Stimulated activated CD8-positive, alpha-beta memory T cell treated with anti-CD3 and anti-CD28 coated beads, Interleukin-4, amount 100 ng/mL, for 1 hour (primary cell): ENCODE measurements at places on chromosomes 6 and 20.
A peak's percentile ranks its signal among the peaks of the same experiment; 100 is the strongest.

GRCh38 chr20:3173610-3174441 lies 477 bp upstream of the LZTS3 start:
- DNase-seq = peak; percentile 80

DNA sequence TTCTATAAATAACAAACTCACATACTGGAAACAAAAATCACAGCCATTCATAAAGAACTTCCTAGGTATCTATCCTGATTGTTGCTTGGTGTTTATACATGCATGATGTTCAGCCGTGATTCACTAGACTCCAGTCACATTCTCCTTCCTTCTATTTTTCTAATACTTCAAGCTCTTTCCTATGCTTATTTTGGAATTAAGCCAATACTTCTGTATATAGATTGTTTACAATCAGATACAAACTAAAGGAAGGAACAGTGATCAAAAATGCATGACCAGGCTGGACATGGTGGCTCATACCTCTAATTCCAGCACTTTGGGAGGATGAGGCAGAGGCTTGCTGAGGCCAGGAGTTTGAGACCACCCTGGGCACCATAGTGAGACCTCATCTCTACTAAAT lies 377.5 kb upstream of the IRAK1BP1 start:
- DNase-seq = no peak

GRCh38 chr6:4135665-4136353 lies 434 bp upstream of the ECI2 start:
- DNase-seq = peak; percentile 83

DNA sequence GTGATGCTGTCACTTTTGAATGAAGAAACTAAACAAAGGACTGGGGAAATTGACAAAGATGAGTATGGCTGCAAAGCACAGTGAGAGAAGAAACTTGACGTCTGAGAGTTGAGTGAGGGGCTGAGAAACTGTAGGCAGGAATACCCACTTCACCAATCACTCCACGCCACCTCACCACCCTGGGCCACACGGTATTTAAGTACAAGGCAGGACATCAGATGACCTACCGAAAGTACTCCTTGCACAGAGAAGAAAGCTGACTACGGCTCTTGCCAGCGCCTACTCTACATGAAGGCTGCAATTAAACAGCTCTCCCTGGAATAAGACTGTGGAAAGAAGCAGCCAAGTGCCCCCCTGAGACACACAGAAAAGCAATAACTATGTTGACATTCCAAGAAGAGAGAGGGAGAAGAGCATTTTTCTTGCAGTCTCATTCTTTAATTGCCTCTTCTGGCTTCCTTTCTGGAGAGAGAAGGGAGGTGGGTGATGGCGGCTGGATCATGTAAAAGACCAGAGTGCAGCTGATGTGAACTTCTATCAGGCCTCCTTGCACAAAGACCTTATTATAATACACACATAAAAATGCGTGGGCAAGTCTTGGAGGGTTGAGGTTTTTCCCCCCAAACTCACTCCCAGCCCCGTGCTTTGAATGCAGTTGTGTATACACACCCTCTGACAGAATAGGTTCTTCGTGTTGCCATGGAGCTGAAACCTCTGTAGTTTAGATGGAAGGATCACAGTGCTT lies 44.6 kb downstream of the HIVEP2 start:
- no peak for DNase-seq

GRCh38 chr6:152723398-152723797 lies 25.7 kb downstream of the MYCT1 start:
- DNase-seq = no peak

GRCh38 chr6:34049395-34050342 lies 96.2 kb downstream of the GRM4 start:
- DNase-seq = no peak

GRCh38 chr6:44787254-44787834 lies 399.8 kb downstream of the CDC5L start:
- DNase-seq = no peak

- DNase-seq = no peak
Measured at GRCh38 chr6:147078106-147078505, 126.1 kb upstream of the STXBP5 start.

DNA sequence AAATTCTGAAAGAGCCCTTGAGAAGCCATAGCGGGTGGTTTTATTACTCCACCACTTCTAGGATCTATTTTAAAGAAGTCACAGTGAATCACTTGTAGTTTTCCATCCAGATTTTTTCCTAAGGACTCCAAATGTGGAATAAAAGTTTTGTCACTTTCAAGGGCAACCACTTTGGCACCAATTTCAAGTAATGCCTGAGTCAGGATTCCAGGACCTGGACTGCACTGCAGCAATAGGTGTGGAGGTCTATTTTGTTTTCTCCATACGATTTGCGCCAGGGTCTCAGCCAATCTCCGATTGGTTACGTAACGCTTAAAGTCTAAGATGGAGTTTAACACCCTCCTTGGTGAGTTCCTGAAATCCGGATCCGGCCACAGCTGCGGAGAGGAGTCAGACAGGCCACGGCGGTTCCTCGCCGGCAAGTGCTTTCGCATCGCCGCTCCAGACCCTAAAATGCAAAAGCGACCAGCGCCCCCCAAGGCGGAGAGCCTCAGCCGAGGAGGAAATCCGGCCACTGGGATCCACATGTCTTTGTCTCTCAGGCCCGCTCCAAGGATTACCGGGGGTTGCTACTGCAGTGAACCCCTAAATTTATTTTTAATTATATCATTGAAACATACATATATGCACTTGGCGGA lies 18.6 kb upstream of the PPP1R3G start:
- DNase-seq = no peak

- DNase-seq = no peak
Measured at GRCh38 chr20:41268917-41269652, 48.4 kb downstream of the ZHX3 start.

- DNase-seq = no peak
Measured at GRCh38 chr6:158480989-158481388, 78.9 kb upstream of the TMEM181 start.

GRCh38 chr6:166624275-166624674 lies 2.8 kb downstream of the RPS6KA2 start:
- DNase-seq = no peak

DNA sequence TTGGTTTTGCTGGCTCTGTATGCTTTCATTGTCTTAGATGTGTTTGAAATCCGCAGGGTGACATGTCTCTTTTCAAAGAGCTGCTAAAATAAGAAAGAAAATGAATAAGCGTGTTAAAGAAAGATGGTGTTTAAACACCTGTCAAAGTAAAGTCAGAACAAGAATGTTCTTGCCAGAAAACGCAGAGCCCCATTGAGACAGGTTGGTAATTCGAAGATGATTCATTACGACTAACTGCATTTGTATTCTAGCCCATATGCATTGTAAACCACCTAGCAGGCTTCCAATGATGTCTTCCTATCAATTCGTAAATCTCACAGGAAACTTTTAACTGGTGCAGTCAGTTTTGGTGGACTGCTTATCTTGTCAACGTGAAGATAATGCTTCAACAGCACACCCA lies 16.8 kb downstream of the PHACTR2 start:
- DNase-seq = no peak

DNA sequence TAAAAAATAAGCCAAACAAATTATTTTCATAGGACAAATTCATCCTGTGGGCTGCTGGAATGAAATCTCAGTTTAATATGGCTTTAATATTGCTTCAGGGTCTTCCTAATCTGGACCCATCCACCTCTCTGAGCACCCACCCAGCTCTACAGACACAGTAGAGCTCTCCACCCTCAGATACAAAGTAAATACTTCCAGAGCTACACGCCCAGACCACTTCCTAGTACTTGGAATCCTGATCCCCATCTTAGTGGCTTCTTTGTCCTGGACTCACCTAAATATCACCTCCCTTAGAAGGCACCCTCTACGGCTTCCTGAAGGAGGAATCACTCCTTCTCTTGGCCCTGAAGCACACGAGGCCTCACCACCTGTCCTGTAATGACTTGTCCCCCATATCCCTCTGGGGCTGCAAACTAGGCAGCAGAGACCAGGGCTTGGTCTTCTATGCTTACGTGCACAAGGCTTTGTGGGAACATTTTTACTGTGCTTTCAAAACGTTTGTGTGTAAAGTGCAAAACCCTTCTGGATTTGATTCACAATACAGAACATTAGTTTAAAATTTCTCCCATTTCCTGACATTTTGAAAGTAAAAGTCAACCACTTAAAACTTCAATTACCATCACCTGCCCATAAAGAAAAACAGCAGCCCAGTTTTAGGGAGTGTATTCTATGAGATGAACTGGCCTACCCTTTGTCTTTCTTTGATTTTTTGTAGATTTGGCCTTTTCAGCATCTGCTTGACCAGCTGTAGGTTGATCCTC lies 2.4 kb downstream of the CTCFL start:
- DNase-seq = no peak

DNA sequence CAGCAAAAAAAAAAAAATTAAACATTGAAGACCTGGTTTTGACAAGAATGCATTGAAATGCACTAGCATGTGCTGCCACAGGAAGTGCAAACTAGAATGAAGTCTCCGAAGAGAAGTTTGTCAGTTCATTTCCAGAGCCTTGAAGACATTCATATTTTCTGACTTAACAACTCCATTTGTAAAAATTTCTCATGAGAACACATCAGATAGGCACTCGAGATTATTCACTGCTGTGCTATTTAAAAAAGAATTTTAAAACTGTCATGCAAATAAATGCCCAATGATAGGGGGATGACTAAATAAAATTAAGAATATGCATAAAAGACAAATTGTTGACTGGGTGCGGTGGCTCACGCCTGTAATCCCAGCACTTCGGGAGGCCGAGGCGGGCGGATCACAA lies 394.6 kb upstream of the JARID2 start:
- no peak for DNase-seq

GRCh38 chr20:63333241-63333836 lies 27.8 kb downstream of the CHRNA4 start:
- no peak for DNase-seq

GRCh38 chr20:26135325-26136110 lies 438.9 kb upstream of the ZNF337 start:
- no peak for DNase-seq

GRCh38 chr6:16985513-16986284 lies 116.2 kb upstream of the STMND1 start:
- no peak for DNase-seq

- no peak for DNase-seq
Measured at GRCh38 chr20:53510262-53510661, 83.4 kb downstream of the ZNF217 start.

- DNase-seq = no peak
Measured at GRCh38 chr6:55869674-55870073, 5.7 kb downstream of the BMP5 start.

- no peak for DNase-seq
Measured at GRCh38 chr20:36726168-36726567, 19.7 kb downstream of the NDRG3 start.

- no peak for DNase-seq
Measured at GRCh38 chr6:76684875-76685274, 612.4 kb upstream of the IMPG1 start.

- DNase-seq = no peak
Measured at GRCh38 chr6:39905640-39905975, 28.7 kb downstream of the MOCS1 start.

- DNase-seq = no peak
Measured at GRCh38 chr20:56595746-56596475, 33.2 kb upstream of the TFAP2C start.

DNA sequence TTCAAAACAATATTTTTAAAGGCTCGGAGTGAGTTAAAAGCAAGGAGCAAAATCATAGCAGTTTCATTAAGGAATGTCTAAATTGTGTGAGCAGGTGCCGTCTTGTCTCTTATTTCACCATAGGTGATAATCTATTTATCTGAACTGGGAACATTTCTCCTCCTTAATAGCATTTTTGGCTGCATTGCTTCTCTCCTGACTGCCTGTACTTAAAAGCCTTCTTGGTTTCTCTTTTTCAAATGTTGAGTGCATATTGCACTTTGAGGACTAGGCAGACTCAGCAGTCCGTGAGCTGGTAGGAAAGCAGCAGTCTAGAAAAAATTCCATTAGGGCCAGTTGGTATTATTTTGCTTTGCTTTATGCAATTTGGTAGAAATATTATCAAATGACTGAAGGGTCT lies 645.9 kb downstream of the GRIK2 start:
- no peak for DNase-seq

- DNase-seq = no peak
Measured at GRCh38 chr6:84258866-84259265, 31.4 kb upstream of the CEP162 start.

- DNase-seq = no peak
Measured at GRCh38 chr6:159969921-159970320, 1.0 kb downstream of the IGF2R start.

DNA sequence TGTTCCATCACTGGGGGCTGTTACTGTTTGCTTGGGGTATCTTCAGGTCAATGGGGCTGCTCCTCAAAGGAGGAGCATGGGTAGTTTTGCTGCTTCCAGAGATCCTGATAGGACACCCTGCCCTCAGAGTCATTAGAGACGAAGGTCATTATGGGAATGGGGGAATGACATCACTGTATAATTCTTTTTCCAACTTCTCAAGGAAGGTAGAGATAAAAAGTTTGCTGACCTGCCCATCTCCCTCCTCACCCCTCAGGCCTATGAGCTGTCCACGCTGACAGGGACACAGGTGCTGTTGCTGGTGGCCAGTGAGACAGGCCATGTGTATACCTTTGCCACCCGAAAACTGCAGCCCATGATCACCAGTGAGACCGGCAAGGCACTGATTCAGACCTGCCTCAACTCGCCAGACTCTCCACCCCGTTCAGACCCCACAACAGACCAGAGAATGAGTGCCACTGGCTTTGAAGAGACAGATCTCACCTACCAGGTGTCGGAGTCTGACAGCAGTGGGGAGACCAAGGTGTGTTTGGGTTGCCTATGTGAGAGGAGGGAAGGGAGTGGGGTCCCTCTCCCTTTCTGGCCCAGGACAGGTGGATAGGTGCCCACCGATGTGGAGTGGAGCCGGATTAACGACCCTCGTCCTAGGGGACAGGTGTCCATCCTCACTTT lies 2.7 kb downstream of the SRF start:
- no peak for DNase-seq

DNA sequence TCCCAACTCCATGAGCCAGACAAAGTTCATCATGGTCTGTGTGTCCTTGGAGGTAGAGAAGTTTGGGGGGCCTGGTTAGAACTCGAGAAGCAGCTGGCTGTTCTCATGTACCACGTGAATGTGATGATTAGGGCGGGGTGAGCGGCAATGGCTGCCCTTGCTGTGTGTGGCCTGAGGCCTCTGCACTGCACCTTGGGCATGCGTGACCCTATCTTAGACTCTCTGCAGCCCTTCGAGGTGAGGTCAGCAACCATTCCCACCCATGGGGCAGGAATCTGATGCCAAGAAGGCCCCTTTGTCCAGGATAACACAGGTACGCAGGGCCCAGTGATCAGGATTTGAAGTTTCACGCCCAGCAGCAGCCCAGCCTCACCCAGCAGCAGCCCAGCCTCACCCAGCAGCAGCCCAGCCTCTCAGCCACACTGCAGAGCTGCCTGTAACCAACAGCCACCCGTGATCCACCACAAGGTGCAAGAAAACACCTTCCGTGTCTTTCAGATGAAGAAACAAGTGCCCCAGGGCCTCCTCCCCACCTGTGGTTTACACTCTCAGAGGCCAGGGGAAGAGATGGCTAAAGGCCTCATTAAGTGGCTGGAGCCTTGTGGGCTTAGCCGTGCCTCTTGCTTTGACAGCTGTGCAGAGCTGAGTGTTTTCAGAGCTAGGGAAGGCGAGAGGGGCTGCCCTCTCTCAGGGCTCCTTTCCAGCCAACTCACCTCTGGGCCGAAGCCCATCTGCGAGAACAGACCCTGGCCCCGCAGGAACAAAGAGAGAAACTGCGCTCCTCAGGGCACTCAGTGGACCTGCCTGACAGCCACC lies 195.2 kb upstream of the CDH4 start:
- no peak for DNase-seq

- no peak for DNase-seq
Measured at GRCh38 chr20:1998193-1998520, 4.3 kb upstream of the PDYN start.

GRCh38 chr6:37559501-37559900 lies 59.8 kb upstream of the CCDC167 start:
- DNase-seq = no peak

GRCh38 chr6:2970753-2971419 lies 481 bp downstream of the SERPINB6 start:
- no peak for DNase-seq
